ENCODE measurements at places on chromosomes 5 and 9.

GRCh38 chr9:30235068-30235467, 2149.4 kb upstream of the ACO1 start:
- no peak for DNase-seq

DNA sequence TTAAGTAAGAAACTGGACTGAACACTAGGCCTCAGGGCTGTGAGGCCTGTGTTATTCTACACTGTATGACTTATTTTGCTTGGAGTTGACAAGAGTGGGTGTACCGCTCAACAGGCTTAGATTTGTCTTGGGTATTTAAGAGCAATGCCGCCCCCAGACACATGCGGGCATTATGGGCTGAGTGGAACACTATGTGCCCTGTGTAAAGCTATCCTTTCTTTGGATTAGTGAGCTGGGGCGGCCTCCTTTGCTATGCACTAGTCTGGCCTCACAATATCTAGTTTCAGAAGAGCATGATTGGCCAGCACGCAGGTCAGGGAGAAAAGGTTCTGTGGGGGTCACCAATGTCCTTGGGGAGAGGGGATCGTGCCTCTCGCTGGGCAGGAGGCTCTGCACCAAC, 206.3 kb upstream of the GDNF start:
- DNase-seq: no peak

DNA sequence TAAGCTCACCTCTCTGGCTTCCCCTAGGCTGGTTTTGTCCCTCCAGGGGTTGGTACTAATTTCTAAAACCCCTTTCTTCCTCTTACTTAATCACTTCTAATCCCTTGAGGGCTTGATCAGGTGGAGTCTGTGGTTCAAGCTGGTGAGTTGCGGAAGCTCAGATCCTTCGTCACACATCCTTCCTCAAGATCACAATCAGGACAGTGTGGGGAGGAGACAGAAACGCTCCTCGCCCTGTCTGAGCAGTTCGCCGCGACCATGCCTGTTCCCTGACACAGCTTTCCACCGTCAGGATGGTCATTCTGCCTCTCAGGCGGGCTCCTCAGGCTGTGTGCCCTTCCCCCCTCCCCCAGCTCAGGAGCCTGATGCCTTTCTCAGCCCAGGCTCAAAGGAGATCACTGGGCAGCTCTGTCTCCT, 24.3 kb downstream of the CPLX2 start:
- no peak for DNase-seq

DNA sequence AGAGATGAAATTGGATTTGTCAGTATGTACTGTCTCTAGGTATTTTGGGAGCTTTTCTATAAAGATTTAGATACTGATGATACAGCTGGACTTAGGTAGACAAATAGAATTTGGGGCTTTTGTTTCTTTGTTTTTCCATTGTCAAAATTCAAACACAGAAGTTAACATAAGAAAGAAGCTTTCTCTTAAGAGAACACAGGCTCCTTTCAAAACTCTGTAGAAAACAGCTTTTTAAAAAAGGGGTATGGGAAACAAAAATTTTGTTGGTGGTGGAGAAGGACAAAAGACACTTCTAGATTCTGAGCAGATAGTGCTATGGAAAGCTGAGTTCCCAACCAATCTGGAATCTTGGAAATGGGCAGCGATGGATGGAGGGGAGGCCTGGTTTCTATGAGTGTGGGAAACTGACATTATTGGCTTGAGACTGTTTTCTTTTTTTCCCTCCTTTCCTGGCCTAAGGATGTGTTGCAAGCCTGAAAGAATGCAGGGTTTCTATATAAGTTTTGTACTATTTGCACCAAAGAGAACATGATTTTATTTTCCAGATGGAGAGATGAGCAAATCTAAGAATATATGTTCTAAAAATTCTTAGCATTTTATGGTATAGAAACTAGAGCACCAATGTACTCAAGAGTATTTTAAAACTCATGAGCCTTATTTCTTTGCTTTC, 240.0 kb downstream of the PRR16 start:
- DNase-seq: no peak

- no peak for DNase-seq
Observed at GRCh38 chr5:81556809-81557208, 162.9 kb upstream of the ACOT12 start.

GRCh38 chr5:178291161-178291561, 58.6 kb upstream of the PHYKPL start:
- no peak for DNase-seq

GRCh38 chr5:56517011-56517416, 283.9 kb upstream of the ANKRD55 start:
- DNase-seq: no peak

Data from NCI-H446 (cell line).